Caco-2 (cell line): ENCODE measurements at places on chromosomes 5 and 9. TPM values are rescaled to one million over a fixed set of nuclear protein-coding genes. Genes with fewer than 3 reads are reported as not detected.

DNA sequence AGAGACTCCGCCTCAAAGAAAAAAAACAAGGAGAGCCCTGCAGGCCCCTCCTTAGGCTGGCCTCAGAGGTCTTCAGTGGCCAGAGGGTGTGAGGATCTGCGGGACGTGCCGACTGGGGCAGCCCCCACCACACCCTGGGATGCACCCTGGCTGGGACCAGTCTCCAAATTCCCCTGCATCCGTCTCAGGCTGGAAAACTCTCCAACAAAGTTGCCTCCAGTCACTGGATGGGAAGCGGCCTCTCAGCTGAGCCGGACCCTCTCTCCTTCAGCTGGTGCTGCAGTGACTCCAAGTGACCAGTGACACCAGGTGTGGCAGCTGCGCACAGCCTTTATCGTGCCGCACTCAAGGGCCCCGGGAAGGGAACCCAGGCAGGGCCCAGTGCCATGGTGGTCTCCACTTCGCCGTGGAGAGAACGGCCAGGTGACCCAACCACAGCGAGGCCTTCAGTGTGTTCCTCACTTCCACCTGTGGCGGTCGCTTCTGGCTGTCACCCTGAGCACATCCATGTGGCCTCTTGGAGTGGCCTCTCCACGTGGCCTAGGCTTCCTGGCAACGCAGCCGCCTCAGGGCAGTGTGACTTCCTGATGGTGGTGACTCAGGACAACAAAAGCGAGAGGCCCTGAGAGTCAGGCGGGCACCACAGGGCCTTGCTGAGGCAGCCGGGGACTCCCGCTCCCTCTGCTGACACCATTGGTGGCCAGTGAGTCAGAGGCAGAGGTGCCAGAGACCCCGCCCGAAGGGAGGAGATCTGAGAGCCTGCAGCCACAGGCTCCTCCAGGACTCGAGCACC lies 19.3 kb upstream of the CAMSAP1 start:
- no peak overlapping the region for H3K4me3 ChIP-seq
- DNase-seq = no peak
- no peaks in the 10 kb centered on the region for H3K27me3 ChIP-seq
- H3K4me1 ChIP-seq = no peaks in the 10 kb centered on the region

- H3K27me3 ChIP-seq = no peaks in the 10 kb centered on the region
- H3K27ac ChIP-seq = no peak overlapping the region
- no peaks in the 10 kb centered on the region for H3K36me3 ChIP-seq
- DNase-seq = no peak
Observed at GRCh38 chr5:116908537-116908936, 333.9 kb upstream of the SEMA6A start.

Gene FAXDC2
- total RNA-seq = 0.95 and 1.6 TPM in 2 replicates

GRCh38 chr5:82106756-82107155 lies 134.9 kb downstream of the ATG10 start:
- DNase-seq = no peak
- no peaks in the 10 kb centered on the region for H3K27me3 ChIP-seq

Gene GLRA1
- not detected in 2 replicates for total RNA-seq

- H3K4me3 ChIP-seq = no peak overlapping the region
- H3K27me3 ChIP-seq = no peaks in the 10 kb centered on the region
- peaks cover 15% of the 10 kb centered on the region for H3K4me1 ChIP-seq
- H3K27ac ChIP-seq = no peak overlapping the region
- no peak for DNase-seq
- H3K36me3 ChIP-seq = no peaks in the 10 kb centered on the region
Observed at GRCh38 chr9:2726650-2727340, 9.5 kb downstream of the KCNV2 start.

GRCh38 chr5:88895681-88896501 lies 12.9 kb upstream of the MEF2C start:
- H3K27ac ChIP-seq = peak overlapping the region; percentile 55
- peak; percentile 11 for DNase-seq
- H3K4me1 ChIP-seq = peaks cover 11% of the 10 kb centered on the region
- no peaks in the 10 kb centered on the region for H3K27me3 ChIP-seq
